Nasal cavity respiratory epithelium epithelial cell of viscerocranial mucosa (primary cell): ENCODE measurements at places on chromosomes 3 and 15. TPM values are rescaled to one million over a fixed set of nuclear protein-coding genes. Genes with fewer than 3 reads are reported as not detected.

TNFAIP8L3 gene
- total RNA-seq = 3.0 and 4.1 TPM in 2 replicates

KNG1 gene
- total RNA-seq = not detected in 2 replicates

CACNA2D3 gene
- 0.07 and 1.0 TPM in 2 replicates for total RNA-seq

CCDC54 gene
- not detected in 2 replicates for total RNA-seq

SLC28A2 gene
- not detected in 2 replicates for total RNA-seq

SPSB4 gene
- total RNA-seq = 0.34 TPM in 1 of 2 replicates, not detected in the other

HTR3E gene
- not detected in 2 replicates for total RNA-seq

CFAP44 gene
- total RNA-seq = 1.0 and 5.5 TPM in 2 replicates

ZNF620 gene
- total RNA-seq = 1.7 and 1.9 TPM in 2 replicates

RBP2 gene
- total RNA-seq = not detected in 2 replicates

SATB1 gene
- total RNA-seq = 9.6 and 37.7 TPM in 2 replicates

TMEM212 gene
- not detected in 2 replicates for total RNA-seq

SUSD5 gene
- total RNA-seq = 0.28 TPM in 1 of 2 replicates, not detected in the other

SH3GL3 gene
- total RNA-seq = under 0.01 and 0.14 TPM in 2 replicates

GOLGA8H gene
- total RNA-seq = under 0.01 and 0.07 TPM in 2 replicates

PFN2 gene
- 234 and 328 TPM in 2 replicates for total RNA-seq

RBMS3 gene
- total RNA-seq = 6.8 and 10.5 TPM in 2 replicates

PPM1L gene
- total RNA-seq = 4.1 and 10.8 TPM in 2 replicates

TMCO5A gene
- not detected in 2 replicates for total RNA-seq

B3GALNT1 gene
- total RNA-seq = 5.1 and 5.8 TPM in 2 replicates

C3orf85 gene
- total RNA-seq = not detected in 2 replicates

AGTR1 gene
- not detected in 2 replicates for total RNA-seq

SLC41A3 gene
- total RNA-seq = 46.8 and 54.5 TPM in 2 replicates

LRRC2 gene
- total RNA-seq = under 0.01 and 0.36 TPM in 2 replicates

CCDC39 gene
- total RNA-seq = under 0.01 TPM in 1 of 2 replicates, not detected in the other

SMCO1 gene
- not detected in 2 replicates for total RNA-seq

LDHAL6B gene
- total RNA-seq = not detected in 2 replicates

EPHA3 gene
- total RNA-seq = 0.14 TPM in 1 of 2 replicates, not detected in the other

TMC3 gene
- total RNA-seq = not detected in 2 replicates

WNT7A gene
- 12.6 and 13.7 TPM in 2 replicates for total RNA-seq

CCDC13 gene
- total RNA-seq = 0.68 and 0.71 TPM in 2 replicates

IQCF5 gene
- not detected in 2 replicates for total RNA-seq
